Stimulated activated CD4-positive, alpha-beta T cell treated with anti-CD3 and anti-CD28 coated beads, Interleukin-4, amount 100 ng/mL, for 24 hours (primary cell): ENCODE measurements at places on chromosomes 11 and 22.

DNA sequence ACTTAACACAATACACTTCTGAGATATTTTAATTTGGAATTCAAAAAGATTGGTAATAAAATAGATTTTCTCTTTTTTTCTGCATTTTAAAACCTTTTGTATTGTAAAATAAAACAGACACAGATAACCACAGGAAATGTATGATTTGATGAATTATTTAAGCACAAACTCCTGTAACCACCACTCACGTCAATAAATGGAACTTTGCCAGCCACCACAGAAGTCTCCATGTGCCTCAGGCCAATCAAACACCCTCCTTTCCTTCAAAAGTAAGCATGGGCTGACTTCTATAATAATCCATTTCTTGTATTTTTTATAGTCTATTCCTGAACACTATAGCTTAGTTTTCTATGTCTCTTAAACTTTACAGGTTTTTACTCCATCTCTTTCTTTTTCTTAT lies 721.7 kb downstream of the DLG2 start:
- no peak for DNase-seq

DNA sequence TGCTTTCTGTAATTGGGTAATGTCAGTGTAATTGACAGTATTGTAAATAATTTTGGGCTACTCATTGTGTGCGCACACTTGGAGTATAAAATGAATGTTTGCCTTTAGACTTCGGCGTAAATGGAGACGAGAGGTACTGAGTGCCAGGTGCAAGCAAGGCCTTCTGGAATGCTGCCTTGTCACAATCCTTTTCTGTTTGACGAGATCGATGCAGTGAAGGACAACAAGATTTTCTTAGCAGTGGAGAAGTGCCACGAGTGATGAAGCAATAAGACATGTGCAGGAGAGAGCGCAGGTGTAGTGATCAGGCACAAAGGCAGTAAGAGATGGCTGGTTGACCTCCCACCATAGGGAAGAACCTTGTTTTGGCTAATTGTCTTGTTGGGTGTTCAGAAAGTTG lies 67.5 kb downstream of the DDX10 start:
- no peak for DNase-seq

DNA sequence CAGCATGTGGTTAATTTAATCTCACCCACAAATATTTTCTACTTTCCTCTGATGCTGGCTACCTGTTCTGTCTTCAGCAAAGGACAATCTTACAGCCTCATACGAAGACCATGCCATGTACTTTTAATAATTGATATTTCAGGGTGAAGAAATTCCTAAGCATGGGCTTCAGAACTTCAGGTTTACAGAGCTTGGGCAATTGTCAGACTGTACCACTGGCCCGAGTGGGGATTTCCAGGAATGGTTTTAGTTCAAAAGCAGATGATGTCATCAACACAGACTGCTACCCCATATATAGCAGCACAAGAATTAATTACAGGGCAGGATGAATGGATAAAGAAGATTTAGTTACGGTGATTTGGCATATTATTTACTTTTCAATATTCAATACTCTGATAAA lies 171.8 kb downstream of the ETS1 start:
- DNase-seq = no peak

- DNase-seq = no peak
These were observed 76.4 kb downstream of the GGTLC2 start for GRCh38 chr22:22720724-22721261.

GRCh38 chr11:26331911-26332571 lies at the start of gene ANO3:
TSS of gene ANO3 (plus strand) at chr11:26332130. CDS start at chr11:26332276, 146 bp downstream.
- DNase-seq = no peak

- DNase-seq = no peak
These were observed 96.6 kb upstream of the TMEM45B start for GRCh38 chr11:129719037-129719436.
